Activated gamma-delta T cell (primary cell): ENCODE measurements at places on chromosomes 11 and 22.

DNA sequence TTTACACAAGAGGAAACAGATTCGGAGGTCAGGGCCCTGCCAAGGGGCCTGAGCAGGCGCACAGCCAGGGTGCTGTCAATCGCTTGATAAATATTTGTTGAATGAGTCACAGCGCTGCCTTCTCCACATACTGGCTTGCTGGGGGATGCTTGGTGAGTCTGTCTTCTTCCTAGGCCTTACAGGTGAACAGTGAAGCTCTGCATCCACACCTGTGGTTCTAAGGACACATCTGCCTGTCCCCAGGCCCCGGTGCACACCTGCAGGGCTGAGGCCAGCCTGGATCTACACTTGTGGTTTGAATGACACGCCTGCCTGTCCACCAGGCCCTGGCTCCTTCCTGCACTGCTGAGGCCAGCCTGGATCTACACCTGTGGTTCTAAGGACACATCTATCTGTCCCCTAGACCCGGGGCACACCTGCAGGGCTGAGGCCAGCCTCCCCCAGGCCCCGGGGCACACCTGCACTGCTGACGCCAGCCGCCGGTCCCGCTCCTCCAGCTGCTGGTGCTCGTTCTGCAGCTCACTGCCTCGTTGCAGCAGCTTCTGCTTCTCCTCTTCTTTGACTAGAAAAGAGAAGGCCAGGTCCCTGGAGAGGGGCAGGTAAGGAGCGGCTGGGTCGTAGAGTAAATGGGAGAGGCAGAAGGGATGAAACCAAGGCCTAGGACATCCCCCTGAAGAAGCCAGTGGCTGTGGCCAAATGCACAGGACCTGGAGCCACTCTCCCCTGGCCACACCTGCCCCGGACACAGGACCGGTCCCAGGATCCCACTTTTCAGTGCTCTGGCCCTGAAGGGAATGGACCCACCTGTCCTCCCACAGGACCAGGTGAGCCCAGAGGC, 124.6 kb downstream of the PHF21B start:
- DNase-seq: no peak

DNA sequence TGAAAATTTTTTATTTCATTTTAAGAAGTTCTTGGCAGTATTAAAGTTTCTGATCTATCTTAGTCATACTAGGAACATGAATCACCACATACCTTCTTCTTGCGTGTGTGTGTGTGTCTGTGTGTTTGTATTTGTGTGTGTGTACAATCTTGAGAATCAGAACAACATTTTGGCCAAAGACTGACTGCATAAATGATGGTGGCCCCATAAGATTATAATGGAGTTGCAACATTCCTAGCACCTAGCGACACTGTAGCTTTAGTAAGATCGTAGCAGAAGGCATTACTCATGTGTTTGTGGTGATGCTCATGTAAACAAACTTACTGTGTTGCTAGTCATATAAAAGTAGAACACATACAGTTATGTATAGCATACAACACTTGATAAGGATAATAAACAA, 205.4 kb downstream of the FAM76B start:
- DNase-seq: no peak

DNA sequence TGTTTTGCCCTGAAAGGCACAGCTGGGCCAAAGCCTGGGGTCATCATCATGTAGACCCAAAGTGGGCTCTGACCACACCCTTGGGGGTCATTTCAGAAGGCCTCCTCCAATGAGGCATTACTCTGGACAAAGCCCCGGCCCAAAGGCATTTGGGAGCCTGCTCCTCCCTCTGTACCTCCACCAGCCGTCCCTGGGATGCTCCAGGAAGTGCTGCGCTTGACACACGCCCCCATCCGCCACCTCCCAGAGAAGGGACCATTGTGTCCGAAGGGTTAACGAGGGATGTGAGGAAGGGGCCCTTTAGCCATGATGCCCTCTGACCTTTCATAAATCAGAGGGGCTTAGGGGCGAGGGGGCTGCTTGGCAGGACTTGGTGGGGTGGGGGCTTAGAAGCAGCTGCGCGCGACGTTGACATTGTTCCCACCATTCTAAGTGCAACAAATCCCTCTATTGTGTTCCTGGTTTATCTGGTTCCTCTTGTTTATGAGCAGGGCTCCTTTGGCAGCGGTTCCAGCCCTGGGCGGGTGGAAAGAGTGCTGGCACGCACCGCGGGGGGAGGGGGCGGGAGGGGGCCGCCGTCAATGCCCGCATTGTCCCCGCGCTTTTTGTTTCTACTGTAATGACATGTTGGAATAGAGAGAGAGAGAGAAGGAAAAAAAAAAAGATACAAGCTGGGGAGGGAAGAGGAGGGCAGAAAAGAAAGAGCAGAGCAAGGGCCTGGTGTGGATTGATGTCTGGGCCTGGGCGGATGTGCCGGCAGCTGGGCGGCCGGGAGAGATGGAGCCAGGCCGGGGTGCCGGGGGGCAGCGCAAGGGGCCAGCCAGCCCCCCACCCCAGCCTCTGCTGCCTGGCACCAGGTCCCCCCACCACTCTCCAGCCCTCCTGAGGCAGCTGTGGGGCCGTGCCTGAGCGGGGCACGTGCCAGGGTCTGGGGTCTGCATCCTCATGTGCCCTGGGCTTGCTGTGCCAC, 32.1 kb upstream of the SOX10 start:
- DNase-seq: no peak

- no peak for DNase-seq
Observed at GRCh38 chr11:792873-793272, 3.0 kb upstream of the CEND1 start.

DNA sequence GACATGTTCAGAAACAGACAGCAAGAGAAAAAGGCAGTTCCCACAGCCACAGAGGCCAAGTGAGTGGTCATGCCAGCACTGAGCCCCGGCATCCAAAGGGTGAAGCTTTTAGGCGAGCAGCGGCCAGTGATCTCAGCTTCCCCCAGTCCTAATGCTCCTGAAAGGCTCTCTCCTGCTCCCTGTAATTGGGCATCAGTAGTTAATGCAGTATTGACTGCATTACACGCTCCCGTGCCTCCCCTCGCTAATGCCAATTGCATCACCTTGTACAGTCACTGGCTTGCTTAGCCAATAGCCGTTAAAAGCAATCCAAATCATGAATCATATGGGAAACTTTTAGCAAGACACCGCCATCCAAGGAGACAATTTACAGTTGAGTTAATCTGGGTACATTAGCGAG, 4.9 kb downstream of the LMO1 start:
- DNase-seq: no peak

DNA sequence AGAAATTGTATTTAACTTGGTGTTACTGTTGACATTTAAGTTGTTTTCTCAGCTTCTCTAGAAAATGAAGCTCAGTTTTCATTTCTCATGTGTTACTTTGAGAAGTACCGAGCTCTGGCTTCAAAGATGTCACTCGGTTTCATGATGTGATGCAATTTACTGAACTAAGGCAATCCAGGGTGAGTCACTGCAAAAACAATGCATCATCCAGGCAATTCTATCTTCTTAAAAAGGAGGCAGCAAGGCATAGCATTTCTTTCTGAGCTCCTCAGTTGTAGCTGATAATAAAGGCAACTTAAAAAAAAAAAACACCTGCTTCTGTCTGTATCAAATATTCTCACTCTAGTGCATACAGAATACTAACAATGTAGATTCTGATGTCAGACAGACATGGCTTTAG, 91.1 kb upstream of the KCNA4 start:
- no peak for DNase-seq

- DNase-seq: no peak
Observed at GRCh38 chr11:11740836-11741235, 100.9 kb upstream of the USP47 start.
